NCI-H510A (cell line): ENCODE measurements at places on chromosomes 5 and 9.

GRCh38 chr5:172347496-172348052 is 64.0 kb upstream of the UBTD2 start:
- no peak for DNase-seq

GRCh38 chr9:110128664-110129329 is 79.2 kb downstream of the C9orf152 start:
- DNase-seq: no peak

DNA sequence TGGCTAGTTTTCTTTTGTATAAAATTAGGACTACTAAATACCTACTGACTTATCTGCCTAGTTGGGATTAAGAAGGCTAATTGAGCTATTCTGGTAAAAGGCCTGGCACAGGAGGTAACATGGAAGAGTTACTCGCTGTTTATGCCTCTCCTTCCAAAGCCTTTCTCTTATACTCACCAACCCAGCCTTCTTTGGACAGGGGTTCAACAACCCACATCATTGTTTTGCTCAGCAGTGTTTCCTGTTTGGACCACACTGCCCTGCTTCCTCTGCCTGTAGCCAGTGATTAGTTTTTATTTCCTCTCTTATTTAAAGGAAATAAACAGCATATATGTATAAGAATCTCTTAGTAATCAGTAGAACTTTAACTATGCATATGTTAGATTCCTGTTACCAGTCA is 85.1 kb upstream of the TLX3 start:
- no peak for DNase-seq

DNA sequence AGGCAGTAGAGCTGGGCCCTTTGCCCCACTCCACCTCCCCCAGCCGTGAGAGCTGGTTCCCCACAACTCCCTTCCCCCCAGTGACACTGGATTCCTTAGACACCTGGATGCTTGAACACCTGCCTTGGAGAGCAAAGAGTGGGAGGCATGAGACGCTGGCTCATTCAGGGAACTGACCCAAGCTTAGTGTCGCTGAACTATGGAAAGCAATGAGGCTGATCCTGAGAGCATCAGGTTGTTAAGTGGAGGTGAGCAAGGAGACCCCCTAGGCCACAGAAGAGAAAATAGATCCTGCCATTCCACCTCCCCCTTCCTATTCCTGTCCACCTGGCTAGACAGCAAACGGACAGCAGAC is 2.0 kb downstream of the CCL19 start:
- DNase-seq: no peak

- no peak for DNase-seq
Measured at GRCh38 chr9:129962889-129963703, 79.9 kb downstream of the FNBP1 start.

DNA sequence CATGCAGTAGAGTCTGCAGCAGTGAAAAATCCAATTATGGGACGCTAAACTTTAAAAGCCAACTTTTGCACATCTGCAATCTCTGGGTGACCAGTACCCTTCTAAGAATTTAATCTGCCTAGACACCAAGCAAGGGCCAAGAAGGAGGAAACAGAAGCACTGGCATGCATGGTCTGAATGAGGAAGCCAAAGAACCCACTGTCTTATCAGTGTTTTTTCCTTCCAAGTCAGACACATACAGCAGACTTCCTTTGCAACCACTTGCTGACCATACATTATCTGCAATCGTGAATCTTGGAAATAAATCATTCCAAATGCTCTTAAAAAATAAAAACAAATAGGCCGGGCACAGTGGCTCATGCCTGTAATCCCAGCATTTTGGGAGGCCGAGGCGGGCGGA is 65.9 kb downstream of the DEPDC1B start:
- no peak for DNase-seq

- no peak for DNase-seq
Measured at GRCh38 chr9:69572611-69573010, 99.6 kb downstream of the APBA1 start.

- peak; percentile 34 for DNase-seq
Measured at GRCh38 chr5:145568581-145568980, 266.6 kb downstream of the PRELID2 start.

DNA sequence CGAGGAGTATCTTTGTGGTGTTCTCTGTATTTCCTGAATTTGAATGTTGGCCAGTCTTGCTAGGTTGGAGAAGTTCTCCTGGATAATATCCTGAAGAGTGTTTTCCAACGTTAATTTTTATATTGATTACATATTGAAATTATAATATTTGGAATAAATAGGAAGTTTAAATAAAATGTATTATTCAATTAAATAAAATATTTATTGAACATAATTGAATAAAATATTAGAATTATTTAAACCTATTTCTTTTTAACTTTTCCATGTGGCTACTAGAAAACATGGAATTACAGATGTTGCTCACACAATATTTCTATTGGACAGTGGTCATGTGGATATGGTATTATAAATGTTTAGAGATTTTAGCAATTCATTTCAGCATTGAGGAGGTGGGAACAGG is 170.8 kb upstream of the FST start:
- no peak for DNase-seq

GRCh38 chr5:151298063-151298855 is 5.3 kb downstream of the SLC36A3 start:
- no peak for DNase-seq

DNA sequence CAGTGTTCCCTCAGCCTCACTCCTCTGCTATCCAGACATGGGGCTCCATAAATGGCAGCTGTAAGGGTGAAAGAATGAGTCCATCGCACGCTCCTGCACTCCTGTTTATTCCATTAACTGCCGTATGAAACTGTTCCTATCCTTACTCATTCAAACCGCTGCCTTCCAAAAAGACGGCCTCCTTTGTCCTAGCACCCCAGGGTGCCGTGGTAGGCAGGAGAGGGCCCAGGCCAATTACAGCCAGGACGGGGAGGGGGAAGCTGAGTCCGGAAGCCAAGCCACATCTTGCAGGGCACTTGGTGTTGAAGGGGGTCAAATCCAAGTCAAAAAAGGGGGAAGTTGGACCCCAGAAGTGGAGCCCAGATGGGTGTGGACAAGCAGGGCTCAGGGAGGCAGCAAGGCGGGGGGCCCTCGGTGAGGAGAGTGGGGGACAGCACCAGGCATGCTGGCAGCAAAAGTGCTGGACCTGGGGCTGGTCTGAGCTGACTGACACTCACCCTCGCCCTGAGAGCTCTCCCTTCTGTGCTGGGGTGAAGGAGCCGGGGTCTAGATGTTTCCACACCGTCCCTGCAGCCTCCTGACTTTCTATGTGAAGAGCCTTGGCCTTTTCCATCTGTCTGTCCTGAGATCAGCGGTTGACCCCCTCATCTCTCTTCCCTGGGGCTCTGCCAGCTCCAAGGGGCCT is 63.3 kb downstream of the COL23A1 start:
- no peak for DNase-seq

DNA sequence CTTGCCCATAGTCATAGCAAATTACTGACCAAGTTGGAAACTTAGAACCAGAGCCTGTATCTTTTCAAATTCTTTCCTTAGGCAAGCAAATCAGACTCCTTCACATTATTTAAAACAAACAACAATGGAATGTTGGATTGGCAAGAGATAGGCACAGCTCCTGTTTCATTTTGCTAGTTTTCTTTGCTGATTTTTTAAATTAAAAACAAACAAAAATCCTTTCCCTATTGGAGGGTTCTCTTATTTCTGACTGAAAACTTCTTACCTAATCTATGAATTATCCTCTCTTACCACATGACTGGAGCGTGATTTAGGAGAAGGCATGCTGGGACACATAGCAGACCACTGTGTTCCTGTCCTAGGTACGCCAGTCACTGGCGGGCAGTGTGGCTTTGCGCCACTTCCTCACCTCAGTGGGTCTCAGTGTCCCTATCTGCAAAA is 63.0 kb downstream of the TTC39B start:
- no peak for DNase-seq

- DNase-seq: no peak
Measured at GRCh38 chr5:36168737-36169136, 16.8 kb downstream of the SKP2 start.
